CD14-positive monocyte (primary cell): ENCODE measurements at places on chromosomes 7 and 10. TPM values are rescaled to one million over a fixed set of nuclear protein-coding genes. Genes with fewer than 3 reads are reported as not detected.

DNA sequence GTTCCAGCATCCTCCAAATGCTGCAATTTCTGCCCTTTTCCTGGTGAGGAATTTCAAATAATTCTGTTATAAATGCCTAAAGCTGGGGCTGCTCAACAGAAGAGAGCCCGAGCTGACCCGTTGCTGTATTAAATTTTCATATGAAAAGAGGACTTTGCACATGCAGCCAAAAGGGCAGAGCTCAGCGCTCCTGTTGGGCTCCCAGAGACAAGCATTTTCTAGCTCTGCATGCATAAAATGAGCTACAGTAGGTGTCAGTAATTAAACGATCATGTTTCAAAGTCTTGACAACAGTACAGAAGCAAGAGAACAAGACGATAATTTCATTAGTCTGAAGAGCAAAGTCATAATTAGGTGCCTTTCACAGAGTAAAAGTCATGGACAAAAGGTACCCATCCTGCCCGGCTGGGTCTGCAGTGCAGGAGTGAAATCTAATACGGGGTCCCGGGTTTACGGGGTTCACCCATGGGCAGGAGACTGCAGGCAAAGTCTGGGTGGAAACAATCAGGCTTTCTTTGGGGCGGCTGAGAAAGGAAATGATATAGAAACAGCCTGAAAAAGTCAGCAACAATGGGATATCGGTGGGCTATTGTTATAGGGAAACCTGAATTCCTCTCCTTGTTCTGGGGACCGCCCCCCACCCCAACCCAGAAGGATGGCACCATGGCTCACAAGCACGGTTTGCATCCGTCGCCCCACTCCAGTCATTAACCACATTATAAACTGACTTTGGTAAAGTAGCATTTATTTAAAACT lies 66.0 kb downstream of the EBF3 start:
- no peaks in the 10 kb centered on the region for H3K4me1 ChIP-seq
- no peak overlapping the region for H3K4me3 ChIP-seq
- no peaks in the 10 kb centered on the region for H3K36me3 ChIP-seq
- DNase-seq = no peak
- H3K27ac ChIP-seq = no peak overlapping the region

C10orf143 gene
- polyA plus RNA-seq = 8.0 TPM

SPAM1 gene
- not detected for polyA plus RNA-seq

DNA sequence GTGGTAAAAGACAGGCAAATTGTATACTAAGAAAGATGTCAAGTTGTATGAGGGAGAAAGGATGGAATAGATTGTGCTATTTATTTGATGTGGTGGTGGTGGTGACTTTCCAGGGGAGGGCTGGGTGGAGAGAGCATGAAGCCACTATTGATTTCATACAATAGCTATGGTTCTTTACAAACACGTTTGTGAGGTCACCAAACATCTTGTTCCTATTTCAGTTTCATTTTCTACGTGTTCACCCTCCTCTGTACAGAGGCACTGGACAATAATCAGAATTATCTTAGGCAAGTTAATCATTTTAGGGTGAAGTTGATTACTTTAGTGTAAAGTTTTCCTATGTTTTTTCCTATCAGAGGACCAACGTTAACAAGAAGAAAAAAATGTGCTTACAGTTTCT lies 10.3 kb upstream of the CNTNAP2 start:
- H3K4me3 ChIP-seq = no peak overlapping the region
- DNase-seq = no peak
- H3K27me3 ChIP-seq = no peaks in the 10 kb centered on the region

DNA sequence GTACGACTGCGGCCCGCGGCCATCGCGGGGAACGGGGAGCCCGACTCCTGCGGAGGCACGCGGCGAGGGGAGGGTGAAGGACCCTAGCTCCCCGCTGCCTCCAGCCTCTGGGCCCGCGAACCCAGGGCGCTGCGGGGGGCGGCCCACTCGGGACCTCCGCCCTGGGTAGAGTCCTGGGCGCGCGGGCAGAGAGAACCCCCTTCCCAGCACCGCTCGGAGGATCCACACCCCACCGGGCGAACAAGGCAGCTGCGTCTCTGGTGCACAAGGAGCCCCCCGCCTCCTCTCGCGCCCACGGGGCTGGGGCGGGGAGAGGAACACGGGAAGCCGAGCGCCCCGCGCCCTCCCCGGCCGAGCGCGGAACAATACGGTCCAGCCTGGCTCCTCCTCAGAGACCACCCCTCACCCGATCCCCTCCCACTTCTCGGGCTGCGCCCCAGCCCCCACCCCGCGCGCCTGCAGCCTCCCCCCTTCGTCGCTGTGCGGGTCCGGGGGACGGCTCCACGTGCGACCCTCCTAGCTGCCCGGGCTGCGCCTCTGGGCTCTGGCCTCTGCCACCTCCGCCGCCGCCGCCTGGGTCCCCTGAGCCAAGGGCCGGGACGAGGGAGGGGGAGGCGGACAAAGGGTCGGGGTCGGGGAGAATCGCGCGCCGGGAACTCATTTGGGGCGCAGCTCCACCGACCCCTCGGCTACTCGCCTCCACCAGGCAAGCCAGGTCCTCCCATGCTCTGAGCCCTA lies at the start of gene WDR86:
Gene WDR86 (minus strand): TSS at position 372 of the 738 bp plus-strand sequence. CDS start 449 bp downstream, outside the sequence.
- H3K4me1 ChIP-seq = peaks cover 30% of the 10 kb centered on the region
- peaks cover 53% of the 10 kb centered on the region for H3K27me3 ChIP-seq
- no peak for DNase-seq
- H3K27ac ChIP-seq = no peak within 1 kb of the TSS
- peak within 1 kb of the TSS; percentile 55 for H3K4me3 ChIP-seq

- H3K27me3 ChIP-seq = no peaks in the 10 kb centered on the region
- H3K4me3 ChIP-seq = no peak overlapping the region
- no peak overlapping the region for H3K27ac ChIP-seq
Measured at GRCh38 chr10:95336702-95337101, 45.9 kb upstream of the PDLIM1 start.

- peak overlapping the region; percentile 97 for H3K4me3 ChIP-seq
- H3K27me3 ChIP-seq = no peaks in the 10 kb centered on the region
- no peaks in the 10 kb centered on the region for H3K36me3 ChIP-seq
- no peak for DNase-seq
- peaks cover 28% of the 10 kb centered on the region for H3K4me1 ChIP-seq
Measured at GRCh38 chr10:101818872-101819633, 809 bp upstream of the OGA start.

DNA sequence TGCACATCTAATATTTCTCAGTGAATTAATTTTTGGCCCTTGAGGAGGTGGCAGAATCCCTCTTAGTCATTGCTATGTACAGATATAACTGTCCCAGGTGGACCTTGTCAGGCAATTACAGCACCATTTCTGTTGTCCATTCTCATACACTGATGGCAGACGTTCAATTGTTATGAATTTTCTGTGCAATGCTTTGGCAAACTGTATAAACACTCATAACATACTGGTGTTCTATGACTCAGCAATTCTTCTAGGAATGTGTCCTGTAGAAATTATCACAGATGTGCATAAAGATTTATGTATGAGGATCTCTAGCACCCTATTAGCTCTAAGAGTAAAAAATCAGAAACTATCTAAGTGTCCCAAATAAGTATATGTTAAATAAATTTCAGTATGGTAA lies 80.8 kb downstream of the DNAJB9 start:
- H3K4me3 ChIP-seq = no peak overlapping the region
- no peaks in the 10 kb centered on the region for H3K36me3 ChIP-seq

GRCh38 chr7:71465741-71466189 lies 333.8 kb downstream of the GALNT17 start:
- no peak overlapping the region for H3K27ac ChIP-seq
- H3K4me1 ChIP-seq = no peaks in the 10 kb centered on the region
- no peaks in the 10 kb centered on the region for H3K36me3 ChIP-seq
- H3K4me3 ChIP-seq = no peak overlapping the region
- no peaks in the 10 kb centered on the region for H3K27me3 ChIP-seq

DNA sequence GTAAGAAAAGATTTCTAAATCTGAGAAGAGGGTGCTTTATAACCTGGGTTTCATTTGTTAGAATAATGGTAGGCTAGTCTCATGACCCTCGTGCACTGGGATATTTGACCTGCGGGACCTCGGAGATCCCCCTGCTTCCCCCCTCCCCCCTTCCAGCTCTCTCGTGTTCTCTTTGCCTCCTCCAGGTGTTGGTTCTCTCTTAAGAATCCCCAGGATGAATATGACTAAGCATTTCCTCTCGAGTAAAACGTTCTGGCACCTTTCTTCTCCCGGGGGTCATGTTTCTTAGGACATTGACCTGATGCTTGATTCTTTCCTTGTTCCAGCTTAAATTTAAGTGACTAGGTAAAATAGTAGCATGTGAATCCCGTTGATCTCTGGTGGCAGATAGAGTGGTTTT lies 71.2 kb downstream of the SHH start:
- DNase-seq = no peak
- no peaks in the 10 kb centered on the region for H3K4me1 ChIP-seq
- H3K36me3 ChIP-seq = peaks cover 86% of the 10 kb centered on the region
- no peaks in the 10 kb centered on the region for H3K27me3 ChIP-seq
- no peak overlapping the region for H3K4me3 ChIP-seq

TCAF2 gene
- 0.10 TPM for polyA plus RNA-seq
